Choroid plexus epithelial cell (primary cell): ENCODE measurements at places on chromosomes 12 and 14.

GRCh38 chr14:49160983-49161382 lies 425.2 kb downstream of the RPS29 start:
- DNase-seq, result no peak

DNA sequence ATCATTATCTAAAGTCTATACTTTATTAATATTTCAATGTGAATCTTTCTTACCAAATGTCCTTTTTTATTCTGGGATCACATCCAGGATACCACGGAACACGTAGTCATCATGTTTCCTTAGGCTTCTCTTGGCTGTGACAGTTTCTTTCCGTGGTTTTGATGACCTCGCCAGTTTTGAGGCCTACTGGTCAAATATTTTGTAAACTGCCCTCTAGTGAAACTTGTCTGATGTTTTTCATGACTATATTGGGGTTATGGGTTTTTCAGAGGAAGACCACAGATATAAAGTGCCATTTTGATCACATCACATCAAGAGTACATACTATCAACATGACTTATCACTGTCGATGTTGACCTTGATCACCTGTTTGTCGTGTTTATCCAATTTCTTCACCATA lies 14.1 kb upstream of the SERPINA6 start:
- DNase-seq, result peak; percentile 20

DNA sequence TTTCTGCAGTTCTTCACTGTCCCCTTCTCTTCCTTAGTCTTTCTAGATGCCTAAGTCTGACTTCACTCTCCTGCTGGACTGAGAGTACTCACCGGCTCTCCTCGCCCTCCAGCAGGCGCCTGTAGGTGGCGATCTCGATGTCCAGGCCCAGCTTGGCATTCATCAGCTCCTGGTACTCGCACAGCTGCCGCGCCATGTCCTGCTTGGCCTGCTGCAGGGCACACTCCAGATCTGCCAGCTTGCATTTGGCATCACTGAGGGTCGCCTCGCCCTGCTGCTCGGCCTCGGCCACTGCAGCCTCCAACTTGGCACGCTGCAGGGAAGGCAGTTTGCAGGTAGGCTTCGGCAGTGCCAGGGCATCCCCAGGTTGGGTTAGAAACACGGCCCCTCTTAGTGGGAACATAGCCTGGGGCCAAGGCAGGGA lies 5.2 kb downstream of the KRT84 start:
- DNase-seq, result peak; percentile 65

DNA sequence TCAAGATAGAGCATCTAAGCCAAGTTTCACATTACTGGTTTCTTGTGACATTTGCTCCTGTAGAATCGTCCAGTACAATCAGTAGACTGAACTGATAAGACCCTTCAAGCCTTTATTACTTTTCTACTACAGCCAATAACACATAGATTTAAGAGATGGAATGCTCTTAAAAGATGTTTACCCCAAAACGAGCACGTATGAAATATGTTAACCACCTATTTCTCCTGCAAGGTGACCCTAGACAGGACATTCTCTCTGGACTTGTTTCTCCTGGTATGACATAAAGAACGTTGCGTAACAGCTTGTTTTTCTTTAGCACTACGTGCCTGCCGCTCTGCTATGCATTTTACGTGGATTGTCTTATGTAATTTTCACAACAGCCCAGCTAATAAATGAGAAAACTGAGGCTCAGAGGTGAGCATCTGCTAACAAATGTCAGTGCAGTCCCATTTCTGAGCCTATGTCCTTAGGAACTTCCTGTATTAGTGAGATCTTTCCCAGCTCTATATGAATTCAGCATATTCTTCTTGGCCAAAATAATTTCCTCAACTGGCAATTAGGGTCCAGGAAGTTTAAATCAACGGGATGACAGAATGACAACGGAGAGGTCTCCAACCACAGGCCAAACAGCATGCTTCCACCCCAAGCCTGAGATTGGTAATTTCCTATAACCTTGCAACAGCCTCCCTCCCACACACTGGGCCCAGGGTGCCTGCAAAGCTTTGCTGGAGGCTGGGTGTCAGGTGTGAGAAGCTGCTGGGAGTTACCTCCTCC lies 3.7 kb downstream of the NFKBIA start:
- DNase-seq, result peak; percentile 62
